ENCODE measurements at places on chromosomes 3 and 15. TPM values are rescaled to one million over a fixed set of nuclear protein-coding genes. Genes with fewer than 3 reads are reported as not detected.

GRCh38 chr3:57224856-57225255 lies 2.7 kb upstream of the APPL1 start:
- H3K4me3 ChIP-seq = no peak overlapping the region
- H3K27me3 ChIP-seq = no peaks in the 10 kb centered on the region
- DNase-seq = no peak
- H3K4me1 ChIP-seq = peaks cover 2% of the 10 kb centered on the region
- H3K27ac ChIP-seq = no peak overlapping the region

DNA sequence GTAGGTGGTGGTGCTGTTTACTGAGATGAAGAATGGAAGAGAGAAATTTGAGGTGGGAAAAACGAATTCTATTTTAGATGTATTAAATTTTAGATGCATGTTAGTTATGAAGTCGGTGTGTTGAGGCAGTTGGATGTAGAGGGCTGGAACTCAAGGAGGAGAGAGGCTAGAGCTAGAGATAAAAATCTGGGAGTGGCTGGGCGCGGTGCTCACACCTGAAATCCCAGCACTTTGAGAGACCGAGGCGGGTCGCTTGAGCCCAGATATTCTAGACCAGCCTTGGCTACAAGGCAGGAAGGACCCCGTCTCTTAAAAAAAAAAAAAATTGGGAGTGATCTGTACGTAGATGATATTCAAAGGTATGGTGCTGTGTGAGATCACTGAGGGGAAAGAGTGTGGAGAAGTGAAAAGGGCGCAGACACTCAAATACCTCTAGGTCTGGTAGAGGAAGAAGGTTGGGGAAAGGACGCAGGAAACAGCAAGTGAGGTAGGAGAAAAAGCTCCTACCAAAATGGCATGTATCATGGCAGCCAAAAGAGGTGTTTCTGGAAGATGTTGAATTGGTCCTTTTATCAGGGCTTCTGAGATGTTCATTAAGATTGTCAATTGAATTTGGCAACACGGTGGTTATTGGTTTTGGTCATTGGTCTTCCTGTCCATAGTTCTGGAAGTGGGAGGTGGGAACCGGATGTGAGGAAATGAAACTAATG lies 1.8 kb downstream of the YEATS2 start:
- H3K4me3 ChIP-seq = no peak overlapping the region
- peak overlapping the region; percentile 52 for H3K27ac ChIP-seq
- peak; percentile 18 for DNase-seq
- H3K4me1 ChIP-seq = peaks cover 9% of the 10 kb centered on the region
- no peaks in the 10 kb centered on the region for H3K36me3 ChIP-seq
- no peaks in the 10 kb centered on the region for H3K27me3 ChIP-seq

- H3K27me3 ChIP-seq = no peaks in the 10 kb centered on the region
- peaks cover 12% of the 10 kb centered on the region for H3K36me3 ChIP-seq
- no peak overlapping the region for H3K4me3 ChIP-seq
- H3K27ac ChIP-seq = peak overlapping the region; percentile 82
Measured at GRCh38 chr15:63050731-63051155, 8.2 kb downstream of the TPM1 start.

- DNase-seq = peak; percentile 44
- peaks cover 12% of the 10 kb centered on the region for H3K4me1 ChIP-seq
- H3K27me3 ChIP-seq = no peaks in the 10 kb centered on the region
- H3K4me3 ChIP-seq = peak overlapping the region; percentile 84
Measured at GRCh38 chr3:66037986-66038369, 740 bp downstream of the MAGI1 start.

Gene C3orf85
- total RNA-seq = not detected

DNA sequence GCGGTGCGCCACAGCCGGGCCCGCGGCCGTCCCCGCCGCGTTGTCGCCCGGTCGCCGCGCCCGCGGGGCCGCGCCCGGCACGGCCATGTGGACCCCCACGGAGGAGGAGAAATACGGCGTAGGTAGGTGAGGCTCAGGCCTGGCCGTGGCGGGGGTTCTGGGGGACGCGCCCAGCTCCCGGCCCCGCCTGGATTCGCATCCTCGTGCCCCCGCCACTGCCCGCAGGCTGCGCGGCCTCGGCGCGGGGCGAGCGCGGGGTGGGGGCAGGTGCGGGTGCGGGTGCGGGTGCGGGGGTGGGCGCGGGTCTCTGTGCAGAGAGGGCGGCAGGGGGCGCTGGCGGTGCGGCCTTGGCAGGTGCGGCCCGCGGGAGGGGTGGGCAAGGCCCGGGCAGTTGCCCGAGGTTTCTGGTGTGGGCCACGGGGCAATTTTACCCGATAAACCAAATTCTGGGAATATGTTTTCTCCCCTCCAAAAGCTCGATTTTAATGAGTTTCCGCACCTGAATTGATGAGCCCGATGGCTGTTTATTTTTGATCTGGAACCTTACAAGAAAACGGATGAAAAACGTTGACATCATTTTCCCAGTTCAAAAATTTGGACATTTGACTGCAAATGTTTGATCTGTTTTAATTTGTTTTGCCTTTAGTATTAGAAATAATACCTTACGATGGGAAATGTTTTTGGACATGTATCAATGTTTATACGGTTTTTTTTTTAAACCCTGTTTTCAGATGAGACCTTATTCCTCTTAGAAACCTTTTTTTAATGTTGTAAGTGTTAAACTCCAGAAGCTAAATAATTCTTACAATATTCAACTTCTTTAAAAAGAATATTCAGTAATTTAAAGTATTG lies 678 bp downstream of the DOCK3 start:
- no peaks in the 10 kb centered on the region for H3K36me3 ChIP-seq
- DNase-seq = no peak
- H3K27ac ChIP-seq = peak overlapping the region; percentile 54
- H3K27me3 ChIP-seq = peaks cover 65% of the 10 kb centered on the region
- H3K4me3 ChIP-seq = peak overlapping the region; percentile 57
- H3K4me1 ChIP-seq = peaks cover 4% of the 10 kb centered on the region

- no peaks in the 10 kb centered on the region for H3K4me1 ChIP-seq
- no peaks in the 10 kb centered on the region for H3K27me3 ChIP-seq
- no peaks in the 10 kb centered on the region for H3K36me3 ChIP-seq
- no peak for DNase-seq
- H3K27ac ChIP-seq = no peak overlapping the region
Measured at GRCh38 chr3:147939425-147939824, 530.3 kb downstream of the ZIC1 start.

Gene RASGRF1
- 20.4 TPM for total RNA-seq

DNA sequence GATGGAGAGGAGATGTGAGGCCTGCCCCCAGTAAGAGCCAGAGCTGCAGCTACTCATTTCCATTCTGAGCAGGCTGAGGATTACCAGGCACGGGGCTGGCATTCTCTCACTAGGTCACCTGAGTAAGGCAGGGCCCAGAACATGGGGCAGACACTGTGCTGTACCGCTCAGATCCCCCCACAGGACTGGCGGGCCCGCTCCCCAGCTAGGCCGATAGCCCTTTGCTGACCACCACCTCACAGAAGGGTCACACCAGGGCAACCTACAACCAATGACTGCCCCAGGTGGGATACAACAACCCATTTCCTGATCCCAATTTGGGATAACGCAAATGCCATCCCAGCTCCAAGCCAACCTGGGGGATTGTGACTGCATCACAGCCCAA lies 52.5 kb downstream of the OXNAD1 start:
- no peaks in the 10 kb centered on the region for H3K27me3 ChIP-seq
- no peak for DNase-seq
- peaks cover 27% of the 10 kb centered on the region for H3K36me3 ChIP-seq
- H3K27ac ChIP-seq = no peak overlapping the region
- peaks cover 9% of the 10 kb centered on the region for H3K4me1 ChIP-seq

Gene IL17RE
- total RNA-seq = 11.3 TPM

Gene ERC2
- 1.2 TPM for total RNA-seq

Gene GPR27
- 4.6 TPM for total RNA-seq

- no peak for DNase-seq
- H3K4me3 ChIP-seq = no peak overlapping the region
- no peaks in the 10 kb centered on the region for H3K36me3 ChIP-seq
- H3K4me1 ChIP-seq = peaks cover 9% of the 10 kb centered on the region
Measured at GRCh38 chr3:125156456-125156855, 56.1 kb downstream of the SLC12A8 start.

GRCh38 chr3:39937315-39937714 lies 127.9 kb downstream of the MYRIP start:
- H3K27me3 ChIP-seq = no peaks in the 10 kb centered on the region
- no peaks in the 10 kb centered on the region for H3K4me1 ChIP-seq
- no peak overlapping the region for H3K27ac ChIP-seq
- H3K36me3 ChIP-seq = no peaks in the 10 kb centered on the region
- H3K4me3 ChIP-seq = no peak overlapping the region

Gene STRA6
- 2.6 TPM for total RNA-seq

- DNase-seq = no peak
- H3K4me1 ChIP-seq = peaks cover 3% of the 10 kb centered on the region
- no peak overlapping the region for H3K27ac ChIP-seq
- H3K36me3 ChIP-seq = no peaks in the 10 kb centered on the region
- H3K4me3 ChIP-seq = no peak overlapping the region
- H3K27me3 ChIP-seq = no peaks in the 10 kb centered on the region
Measured at GRCh38 chr3:177459401-177459800, 262.1 kb upstream of the TBL1XR1 start.

DNA sequence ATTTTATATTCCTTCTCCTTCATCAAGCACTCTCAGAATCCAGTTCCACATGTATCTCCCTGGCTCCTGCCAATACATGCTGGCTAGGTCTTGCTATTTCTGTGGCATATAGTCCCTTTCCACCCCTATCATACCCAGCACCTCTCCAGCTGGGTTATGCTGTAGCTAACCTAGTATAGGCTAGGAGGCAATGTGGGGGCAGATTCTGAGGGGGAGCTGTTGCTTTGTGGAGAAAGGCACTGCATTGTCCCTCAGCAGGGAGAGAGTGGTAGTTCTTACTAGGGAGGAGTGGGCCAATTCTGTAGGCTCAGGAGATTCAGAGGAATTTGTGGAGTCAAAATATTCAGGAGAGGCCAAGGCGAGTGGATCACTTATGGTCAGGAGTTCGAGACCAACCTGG lies 39.4 kb upstream of the UBL7 start:
- H3K4me3 ChIP-seq = no peak overlapping the region
- DNase-seq = no peak
- no peak overlapping the region for H3K27ac ChIP-seq
- peaks cover 4% of the 10 kb centered on the region for H3K36me3 ChIP-seq
- H3K27me3 ChIP-seq = no peaks in the 10 kb centered on the region

DNA sequence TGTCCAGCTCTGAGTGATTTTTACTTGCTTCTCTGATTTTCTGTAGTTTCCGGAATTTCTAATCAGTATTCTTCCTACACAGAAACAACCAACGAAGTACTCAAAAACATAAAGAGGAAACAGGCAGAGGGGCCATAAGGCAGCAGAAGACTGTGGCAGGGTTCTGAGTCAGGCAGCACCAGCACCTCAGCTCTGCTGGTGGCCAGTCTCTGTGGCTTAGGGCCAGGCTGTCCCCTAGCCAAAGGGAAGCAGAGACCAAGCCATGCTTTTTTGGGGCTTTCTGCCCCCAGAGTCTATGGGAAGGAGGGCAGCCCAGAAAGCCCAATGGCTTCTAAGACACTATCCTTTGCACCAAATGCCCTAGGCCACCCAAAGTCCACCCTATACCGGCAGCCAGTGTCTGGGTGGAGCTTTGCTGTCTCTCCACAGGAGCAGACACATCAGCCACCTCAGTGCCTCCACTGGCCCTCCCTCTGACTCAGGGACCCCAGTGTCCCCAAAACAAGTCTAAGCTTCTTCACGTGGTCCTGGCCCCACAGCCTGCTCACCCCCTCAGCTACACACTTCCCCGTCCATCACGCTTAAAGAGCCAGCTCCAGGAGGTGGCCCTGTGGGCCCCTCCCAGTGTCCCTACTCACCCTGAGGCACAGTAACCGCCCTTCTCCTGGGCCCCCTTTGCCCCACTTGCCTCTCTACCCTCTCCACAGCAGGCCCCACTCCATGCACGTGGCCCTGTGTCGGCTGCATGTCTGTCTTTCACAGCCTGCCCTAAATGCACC lies 46.2 kb downstream of the CCDC12 start:
- H3K4me3 ChIP-seq = no peak overlapping the region
- no peaks in the 10 kb centered on the region for H3K27me3 ChIP-seq
- peaks cover 63% of the 10 kb centered on the region for H3K4me1 ChIP-seq
- no peak for DNase-seq

DNA sequence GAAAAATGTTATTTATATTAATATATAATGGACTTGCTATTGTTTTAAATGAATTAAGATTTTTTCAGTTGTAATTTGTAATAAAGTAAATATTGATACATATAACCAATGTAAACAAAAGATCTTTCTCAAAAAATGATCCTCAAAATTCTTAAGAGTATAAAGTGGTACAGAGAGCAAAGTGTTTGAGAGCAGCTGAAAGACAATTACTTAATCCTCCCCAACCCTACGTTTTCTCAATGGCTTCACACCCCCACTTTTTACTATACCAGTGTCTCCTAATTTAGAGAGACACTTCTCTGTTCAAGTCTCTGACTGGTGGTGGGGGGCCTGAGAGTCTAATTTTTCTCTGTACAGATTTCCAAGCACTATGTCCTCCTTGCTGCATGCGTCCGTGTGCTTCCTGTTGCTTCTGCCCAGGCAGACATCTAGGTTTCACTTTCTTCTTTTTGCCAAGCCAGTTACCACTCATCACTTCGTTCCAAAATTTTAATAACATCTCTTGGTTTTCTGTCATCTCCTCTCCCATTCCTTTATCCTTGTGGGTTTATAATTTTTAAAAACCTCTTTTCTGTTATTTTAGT lies 276.3 kb upstream of the DNAJC19 start:
- H3K27ac ChIP-seq = no peak overlapping the region
- H3K4me1 ChIP-seq = no peaks in the 10 kb centered on the region
- H3K4me3 ChIP-seq = no peak overlapping the region
- H3K36me3 ChIP-seq = no peaks in the 10 kb centered on the region
- no peak for DNase-seq
- no peaks in the 10 kb centered on the region for H3K27me3 ChIP-seq

DNA sequence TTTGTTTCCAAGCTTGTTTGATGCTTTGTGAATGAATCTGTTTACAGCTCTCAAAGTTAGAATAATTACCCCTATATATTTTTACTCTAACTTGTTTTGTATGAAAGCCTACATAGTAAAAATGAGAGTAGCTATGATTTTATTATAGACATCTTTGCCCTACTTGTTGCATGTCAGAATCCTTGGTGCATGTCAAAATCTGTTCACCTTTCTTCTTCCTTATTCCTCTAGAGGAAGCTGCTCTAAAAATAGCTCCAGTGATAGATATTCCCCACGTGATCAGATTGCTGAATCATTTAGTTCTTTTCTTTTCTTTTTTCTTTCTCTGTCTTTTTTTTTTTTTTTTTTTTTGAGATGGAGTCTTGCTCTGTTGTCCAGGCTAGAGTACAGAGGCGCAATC lies 39.8 kb downstream of the LRRC49 start:
- no peak overlapping the region for H3K4me3 ChIP-seq
- H3K27ac ChIP-seq = no peak overlapping the region
- H3K36me3 ChIP-seq = no peaks in the 10 kb centered on the region
- no peaks in the 10 kb centered on the region for H3K27me3 ChIP-seq
- no peak for DNase-seq

DNA sequence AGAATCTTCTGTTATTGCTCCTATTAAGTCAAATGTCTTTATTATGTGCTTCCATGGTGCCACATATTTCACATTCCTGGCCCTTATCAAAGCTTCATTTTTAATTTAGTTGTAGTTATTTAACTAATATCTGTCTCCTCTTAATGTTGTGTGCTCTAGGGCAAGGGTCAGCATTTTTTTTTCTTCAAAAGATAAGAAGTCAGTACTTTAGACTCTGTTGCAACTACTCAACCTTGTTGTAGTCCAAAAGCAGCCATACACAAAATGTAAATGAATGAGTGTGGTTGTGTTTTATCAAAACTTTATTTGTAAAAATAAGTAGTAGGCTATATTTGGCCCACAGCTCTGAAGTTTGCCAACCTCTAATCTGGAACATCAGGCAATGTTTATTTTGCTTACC lies 394.7 kb upstream of the CBLB start:
- no peaks in the 10 kb centered on the region for H3K36me3 ChIP-seq
- no peak for DNase-seq
- H3K27me3 ChIP-seq = no peaks in the 10 kb centered on the region
- no peak overlapping the region for H3K4me3 ChIP-seq
- no peak overlapping the region for H3K27ac ChIP-seq
